ENCODE measurements at places on chromosomes 3 and 15.

DNA sequence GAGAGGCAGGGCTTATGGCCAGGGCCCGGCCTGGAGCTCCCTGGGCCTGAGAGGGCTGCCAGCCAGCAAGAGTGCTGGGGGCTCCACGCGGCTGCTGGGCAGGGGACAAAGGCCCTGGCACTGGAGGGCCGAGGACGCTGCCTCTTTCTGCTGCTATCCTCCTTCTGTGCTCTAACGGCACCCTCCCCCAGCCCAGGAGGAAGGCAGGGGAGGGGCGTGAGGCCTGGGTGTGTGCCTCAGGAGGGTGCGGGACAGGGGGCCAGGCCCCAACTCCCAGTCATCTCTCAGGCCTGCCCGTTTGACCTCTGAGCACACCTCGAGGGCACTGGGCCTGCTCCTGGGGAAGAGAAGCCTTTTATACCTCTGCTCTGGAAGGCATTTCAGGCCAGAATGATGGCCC lies 115.5 kb downstream of the ADCY5 start:
- no peak for DNase-seq

- no peak for DNase-seq
Measured at GRCh38 chr3:138747225-138747624, 87.5 kb downstream of the PIK3CB start.

DNA sequence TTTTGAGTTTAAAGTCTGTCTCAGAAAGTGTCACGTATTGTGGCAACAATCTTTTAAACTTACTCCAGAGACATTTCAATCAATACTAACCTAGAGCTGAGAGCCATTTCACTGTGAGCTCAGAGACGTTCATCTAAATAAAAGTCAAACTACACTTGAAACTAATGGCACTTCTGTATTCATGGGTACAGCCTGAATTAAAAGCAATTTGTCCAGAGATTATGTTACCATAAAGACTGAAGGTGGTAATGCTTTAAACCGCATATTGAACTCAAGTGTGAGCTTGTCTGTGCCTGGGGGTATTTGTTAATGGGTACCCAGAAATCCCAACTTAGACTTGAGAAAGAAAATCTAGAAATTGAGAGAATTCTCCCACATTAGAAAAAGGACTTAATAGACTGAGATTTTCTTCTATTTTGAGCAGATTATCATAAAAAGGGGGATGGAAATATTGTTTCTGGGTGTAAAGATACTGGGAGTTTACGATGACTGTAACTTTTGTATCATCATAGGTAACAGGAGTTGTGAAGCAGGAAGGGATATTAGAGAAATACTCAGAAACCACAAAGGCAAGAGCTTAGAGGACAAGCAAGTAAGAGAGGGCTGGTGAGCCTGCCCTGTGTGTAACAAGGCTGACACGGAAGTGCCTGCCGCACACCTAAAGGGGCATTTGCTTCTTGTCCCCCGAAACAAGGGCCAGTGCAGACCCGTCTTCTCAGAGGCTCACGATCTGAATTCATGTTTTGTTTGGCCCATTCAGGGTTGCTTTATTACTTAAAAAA lies 36.9 kb downstream of the LRIG1 start:
- no peak for DNase-seq

DNA sequence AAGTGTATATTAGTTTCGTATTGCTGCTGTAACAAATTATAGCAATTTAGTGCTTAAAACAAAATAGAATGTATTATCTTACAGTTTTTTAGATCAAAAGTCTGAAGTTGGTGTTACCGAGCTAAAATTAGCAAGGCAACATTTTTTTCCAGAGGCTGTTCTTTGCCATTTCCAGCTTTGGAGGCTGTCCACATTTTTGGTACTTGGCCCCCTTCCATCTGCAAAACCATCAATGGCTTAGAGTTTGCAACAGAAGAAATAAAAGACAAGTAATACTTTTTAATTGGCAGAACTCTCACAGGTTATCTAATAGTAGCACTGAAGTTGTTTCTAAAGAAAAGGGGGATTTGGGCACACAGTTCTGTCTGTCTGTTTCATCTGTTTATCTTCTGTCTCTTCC lies 1248.5 kb downstream of the ROBO1 start:
- DNase-seq, result no peak

GRCh38 chr3:41118461-41119390 lies 80.6 kb upstream of the CTNNB1 start:
- no peak for DNase-seq

- no peak for DNase-seq
Measured at GRCh38 chr15:29120593-29121368, 148.8 kb downstream of the NSMCE3 start.

GRCh38 chr15:66740802-66741201 lies 38.8 kb downstream of the SMAD6 start:
- peak; percentile 88 for DNase-seq

GRCh38 chr3:183161552-183162336 lies 790 bp downstream of the LAMP3 start:
- DNase-seq, result no peak

GRCh38 chr3:50184242-50184978 lies 7.0 kb upstream of the GNAT1 start:
- no peak for DNase-seq

DNA sequence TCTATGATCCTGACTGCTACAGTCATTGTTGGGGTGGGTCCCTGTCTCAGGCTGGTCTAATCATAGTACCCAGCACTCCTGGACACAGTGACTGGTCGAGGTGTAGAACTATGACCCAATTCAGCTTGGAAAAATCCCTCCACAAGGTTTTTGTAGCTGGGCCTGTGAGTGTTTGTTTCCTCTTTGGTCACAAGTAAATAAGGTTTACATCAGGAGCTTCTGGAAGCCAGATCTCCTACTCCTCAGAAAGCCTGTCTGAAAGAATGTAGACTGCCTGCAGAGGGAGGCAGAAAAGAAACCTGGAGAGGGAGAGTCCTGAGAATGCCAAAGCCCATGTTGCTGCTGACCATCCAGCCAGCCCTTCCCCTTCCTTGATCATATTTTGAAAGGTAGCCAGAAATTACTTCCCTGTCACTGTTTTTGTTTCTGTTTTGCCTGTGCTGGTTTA lies 123.2 kb downstream of the RAP2B start:
- DNase-seq, result no peak

GRCh38 chr3:62225051-62225450 lies 148.3 kb downstream of the FEZF2 start:
- DNase-seq, result no peak

DNA sequence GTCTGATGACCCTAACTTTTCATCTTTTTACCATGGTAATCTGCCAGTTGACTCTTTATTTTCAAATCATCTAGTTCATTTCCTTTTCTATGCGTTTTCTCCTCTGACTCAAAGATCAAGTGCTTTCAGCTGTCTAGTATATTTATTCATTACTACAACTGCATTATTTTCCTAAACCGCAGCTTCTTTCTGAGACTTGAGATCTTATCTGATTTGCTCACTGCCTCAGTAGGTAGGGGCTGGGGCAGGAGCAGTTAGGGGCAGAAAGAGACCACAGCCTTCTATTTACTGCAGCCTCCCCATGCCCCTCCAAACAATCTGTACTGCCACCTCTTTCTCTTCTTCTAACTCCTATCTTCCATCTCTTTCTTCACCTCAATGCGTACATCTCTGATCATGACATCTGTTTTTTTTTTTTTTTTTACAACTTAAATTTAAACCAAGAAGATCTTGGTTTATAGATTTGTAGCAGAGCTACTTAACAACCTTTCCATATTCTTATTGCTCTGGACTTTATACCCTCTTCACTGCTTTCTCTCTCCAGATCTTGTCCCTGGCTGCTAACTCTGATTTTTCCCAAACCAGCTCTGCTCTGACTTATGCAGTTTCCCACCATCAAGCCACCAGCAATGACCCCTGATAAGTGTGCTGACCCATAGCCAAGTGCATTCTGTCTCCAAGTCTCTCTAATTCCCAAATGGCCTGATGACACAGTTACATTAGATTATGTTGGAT lies 52.2 kb downstream of the MOBP start:
- no peak for DNase-seq

DNA sequence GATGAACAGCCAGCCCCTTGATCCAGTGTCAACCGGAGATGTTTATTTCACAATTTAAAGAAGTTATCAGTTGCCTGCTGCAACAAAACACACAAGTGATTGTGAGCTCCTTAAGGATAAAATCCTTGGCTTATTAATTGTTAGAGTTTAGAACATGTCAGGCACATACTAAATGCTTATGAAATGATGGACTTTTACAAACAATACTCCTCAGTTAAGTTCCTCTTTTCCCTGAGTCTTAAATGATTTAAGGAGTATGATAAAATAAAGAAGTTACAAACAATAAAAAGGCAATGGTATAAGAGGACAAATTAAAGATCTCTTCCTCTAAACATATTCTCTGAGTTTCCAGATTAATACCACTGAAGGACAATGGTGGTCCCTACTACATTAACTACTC lies 5.7 kb downstream of the GHSR start:
- DNase-seq, result no peak

- DNase-seq, result no peak
Measured at GRCh38 chr3:161314836-161315395, 56.4 kb downstream of the SPTSSB start.

DNA sequence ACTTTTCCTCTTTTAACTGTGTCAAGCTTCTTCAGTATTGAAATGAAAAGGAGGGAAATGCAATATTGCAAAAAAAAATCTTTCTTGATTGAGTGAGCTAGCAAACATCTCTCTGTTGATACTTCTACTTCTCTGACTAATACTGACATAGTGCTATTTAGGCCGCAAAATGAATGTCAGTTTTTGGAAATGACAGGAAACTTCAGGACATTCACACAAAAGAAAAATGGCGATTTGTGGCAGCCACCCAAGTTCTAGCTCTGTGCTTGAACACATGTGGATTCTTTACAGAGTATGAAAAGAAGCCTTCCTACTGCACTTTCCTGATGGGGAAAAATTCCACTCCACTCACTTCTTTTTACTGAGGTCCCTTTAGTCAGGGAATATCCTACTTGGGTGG lies 486.8 kb upstream of the ALCAM start:
- no peak for DNase-seq

DNA sequence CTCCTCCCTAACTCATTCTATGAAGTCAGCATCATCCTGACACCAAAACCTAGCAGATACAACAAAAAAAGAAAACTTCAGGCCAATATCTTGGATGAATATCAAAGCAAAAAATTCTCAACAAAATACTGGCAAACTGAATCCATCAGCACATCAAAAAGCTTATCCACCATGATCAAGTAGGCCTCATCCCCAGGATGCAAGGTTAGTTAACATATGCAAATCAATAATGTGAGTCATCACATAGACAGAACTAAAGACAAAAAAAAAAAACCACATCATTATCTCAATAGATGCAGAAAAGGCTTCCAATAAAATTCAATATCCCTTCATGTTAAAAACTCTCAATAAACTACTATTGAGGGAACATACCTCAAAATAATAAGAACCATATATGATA lies 306.8 kb upstream of the TMC3 start:
- no peak for DNase-seq

DNA sequence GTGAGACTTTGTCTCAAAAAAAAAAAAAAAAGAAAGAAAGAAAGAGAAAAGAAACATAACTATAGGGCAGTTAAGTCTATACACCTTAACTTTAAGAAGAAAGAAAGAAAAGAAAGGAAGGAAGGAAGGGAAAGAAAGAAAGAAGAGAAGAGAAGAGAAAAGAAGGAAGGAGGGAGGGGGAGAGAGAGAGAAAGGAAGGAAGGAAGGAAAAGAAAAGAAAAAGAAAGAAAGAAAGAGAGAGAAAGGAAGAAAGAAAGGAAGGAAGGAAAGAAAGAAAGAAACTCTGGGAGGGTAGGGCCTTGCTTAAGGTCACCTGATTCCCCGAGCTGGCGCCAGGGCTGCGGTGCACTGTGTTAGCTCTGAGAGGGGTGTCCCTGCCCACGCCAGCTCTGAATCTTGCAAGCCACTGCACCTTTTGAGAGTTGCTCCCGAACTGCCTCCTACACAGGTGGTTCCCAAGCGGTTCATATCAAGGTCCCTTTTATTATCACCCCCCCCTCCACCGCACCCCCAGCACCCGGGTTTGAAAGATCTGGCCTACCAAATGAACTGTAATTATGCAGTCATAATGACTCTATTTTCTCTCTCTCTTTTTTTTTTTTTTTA lies 39.2 kb upstream of the VPS8 start:
- DNase-seq, result no peak

GRCh38 chr3:127483902-127484591 lies 106.5 kb downstream of the TPRA1 start:
- peak; percentile 20 for DNase-seq

DNA sequence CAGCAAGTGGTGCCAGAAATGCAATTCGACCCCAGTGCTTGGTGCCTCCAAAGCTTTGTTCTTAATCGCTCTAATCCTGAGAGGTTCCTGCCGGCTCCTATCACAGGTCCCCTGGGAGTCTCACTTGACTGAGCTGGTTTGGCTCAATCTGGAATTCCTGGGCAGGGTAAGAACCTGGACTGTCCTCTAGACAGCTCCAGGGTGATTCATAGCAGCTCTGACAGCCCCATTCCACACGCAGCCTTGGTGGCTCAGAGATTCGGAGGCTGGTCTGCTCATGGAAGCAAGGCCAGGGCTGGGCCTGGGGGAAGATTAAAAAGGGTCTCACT lies 37.9 kb downstream of the MYO5C start:
- no peak for DNase-seq

GRCh38 chr3:73473181-73473897 lies 151.4 kb downstream of the PDZRN3 start:
- no peak for DNase-seq

DNA sequence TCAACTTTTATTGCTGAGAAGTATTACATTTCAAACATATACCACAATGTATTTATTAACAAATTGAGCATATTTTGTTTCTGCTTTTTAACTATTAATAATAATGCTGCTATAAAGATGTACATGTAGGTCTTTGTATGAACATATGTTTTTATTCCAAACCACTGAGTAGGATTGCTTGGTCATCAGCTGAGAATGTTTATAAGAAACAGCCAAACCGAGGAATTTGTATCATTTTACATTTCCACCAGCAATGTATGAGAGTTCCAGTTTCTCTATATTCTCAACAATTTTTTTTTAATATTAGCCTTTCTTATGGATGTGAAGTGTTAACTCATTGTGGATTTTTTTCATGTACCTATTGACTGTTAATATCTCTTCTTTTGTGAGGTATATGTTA lies 119.5 kb upstream of the MDFIC2 start:
- DNase-seq, result no peak

GRCh38 chr15:62601777-62602545 lies 436.9 kb upstream of the C2CD4B start:
- no peak for DNase-seq

Data from right forelimb (tissue), 1 donor.